ENCODE measurements at places on chromosomes 11 and 22. TPM values are rescaled to one million over a fixed set of nuclear protein-coding genes. Genes with fewer than 3 reads are reported as not detected.

DNA sequence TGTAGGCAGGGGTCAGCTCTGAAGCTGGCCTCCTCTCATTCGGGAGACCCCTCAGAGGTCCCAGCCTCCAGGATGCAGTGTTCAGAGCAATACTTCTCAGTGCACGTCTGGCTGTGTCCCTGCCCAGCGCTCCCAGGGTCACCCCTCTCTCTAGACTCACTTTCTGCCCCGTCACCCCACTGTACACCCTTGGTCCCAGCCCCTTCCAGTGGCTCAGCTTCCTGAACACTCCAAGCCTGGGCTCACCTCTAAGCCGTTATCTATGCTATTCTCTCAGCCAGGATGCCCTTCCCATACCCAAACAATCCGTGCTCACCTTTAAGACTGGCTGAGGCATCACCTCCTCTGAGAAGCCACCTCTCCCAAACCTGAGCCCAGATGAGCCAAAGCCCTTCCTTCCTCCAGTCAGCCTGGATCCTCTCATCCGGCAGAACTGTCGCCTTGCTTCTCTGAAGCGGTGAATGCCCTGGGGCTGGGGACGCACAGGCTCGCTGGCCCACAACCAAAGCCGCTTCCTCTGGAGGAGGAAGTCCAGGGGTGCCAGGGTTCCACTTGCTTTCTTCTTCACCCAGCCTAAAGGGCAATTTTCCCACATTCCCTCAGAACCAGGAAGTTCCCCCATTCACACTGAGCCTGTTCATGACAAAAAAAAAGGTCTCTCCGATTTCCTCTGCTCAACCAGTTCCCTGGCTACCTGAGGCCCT, 13.7 kb upstream of the CDKN1C start:
- DNase-seq = no peak
- peaks cover 14% of the 10 kb centered on the region for H3K4me1 ChIP-seq
- H3K27ac ChIP-seq = peak overlapping the region; percentile 34
- H3K36me3 ChIP-seq = no peaks in the 10 kb centered on the region
- H3K27me3 ChIP-seq = peaks cover 3% of the 10 kb centered on the region

- H3K27ac ChIP-seq = no peak overlapping the region
- peaks cover 24% of the 10 kb centered on the region for H3K4me1 ChIP-seq
- H3K4me3 ChIP-seq = no peak overlapping the region
- no peaks in the 10 kb centered on the region for H3K27me3 ChIP-seq
- no peak for DNase-seq
- H3K36me3 ChIP-seq = peaks cover 5% of the 10 kb centered on the region
Measured at GRCh38 chr11:122273476-122274191, 157.6 kb upstream of the BLID start.

DNA sequence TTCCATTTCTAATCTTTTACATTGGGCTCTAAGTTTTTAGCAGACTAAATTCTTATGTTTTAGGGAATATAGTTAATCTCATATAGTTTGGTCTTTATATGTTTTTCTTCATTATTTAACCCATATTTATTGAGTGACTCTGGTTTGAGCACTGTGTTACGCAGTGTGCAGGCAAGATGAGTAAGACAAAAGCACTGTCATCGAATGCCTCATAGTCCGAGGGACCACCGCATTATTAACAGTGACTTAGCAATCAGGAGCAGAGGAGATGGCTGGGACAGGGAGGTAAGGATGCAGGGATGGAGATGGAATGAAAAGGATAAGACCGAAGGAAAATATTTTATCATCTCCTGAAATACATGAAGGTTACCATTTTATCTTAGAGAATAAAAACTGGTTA, 65.2 kb upstream of the CTSC start:
- no peak for DNase-seq
- peaks cover 12% of the 10 kb centered on the region for H3K4me1 ChIP-seq
- no peak overlapping the region for H3K27ac ChIP-seq
- no peaks in the 10 kb centered on the region for H3K27me3 ChIP-seq
- no peaks in the 10 kb centered on the region for H3K36me3 ChIP-seq

Gene RIMBP3B
- 0.29 TPM for total RNA-seq

Gene OR2D2
- total RNA-seq = 0.27 TPM

Gene DKK3
- 36.3 TPM for total RNA-seq

- peaks cover 73% of the 10 kb centered on the region for H3K27me3 ChIP-seq
- peak within 1 kb of the TSS; percentile 93 for H3K4me3 ChIP-seq
- no peaks in the 10 kb centered on the region for H3K36me3 ChIP-seq
- H3K4me1 ChIP-seq = peaks cover 9% of the 10 kb centered on the region
Measured at GRCh38 chr11:99020352-99021225, at the start of gene CNTN5. Gene CNTN5, plus strand, starts transcription at chr11:99020949.

Gene RIBC2
- total RNA-seq = 5.1 TPM

- H3K27ac ChIP-seq = no peak overlapping the region
- no peak for DNase-seq
- H3K4me1 ChIP-seq = peaks cover 10% of the 10 kb centered on the region
Measured at GRCh38 chr11:47592251-47592650, 2.0 kb downstream of the C1QTNF4 start.

Gene GGTLC3
- not detected for total RNA-seq
